ENCODE measurements at places on chromosomes 7 and 10.

DNA sequence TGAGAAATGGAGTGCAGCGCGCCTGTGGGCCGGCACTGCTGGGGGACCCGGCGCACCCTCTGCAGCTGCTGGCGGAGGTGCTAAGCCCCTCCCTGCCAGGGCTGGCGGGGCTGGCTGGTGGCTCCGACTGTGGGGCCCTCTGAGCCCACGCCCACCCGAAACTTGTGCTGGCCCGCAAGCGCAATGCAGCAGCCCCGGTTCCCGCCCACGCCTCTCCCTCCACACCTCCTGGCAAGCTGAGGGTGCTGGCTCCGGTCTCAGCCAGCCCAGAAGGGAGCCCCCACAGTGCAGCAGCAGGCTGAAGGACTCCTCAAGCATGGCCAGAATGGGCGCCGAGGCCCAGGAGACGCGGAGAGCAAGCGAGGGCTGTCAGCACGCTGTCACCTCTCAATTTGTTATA is 1063.0 kb upstream of the AUTS2 start:
- DNase-seq, result no peak

DNA sequence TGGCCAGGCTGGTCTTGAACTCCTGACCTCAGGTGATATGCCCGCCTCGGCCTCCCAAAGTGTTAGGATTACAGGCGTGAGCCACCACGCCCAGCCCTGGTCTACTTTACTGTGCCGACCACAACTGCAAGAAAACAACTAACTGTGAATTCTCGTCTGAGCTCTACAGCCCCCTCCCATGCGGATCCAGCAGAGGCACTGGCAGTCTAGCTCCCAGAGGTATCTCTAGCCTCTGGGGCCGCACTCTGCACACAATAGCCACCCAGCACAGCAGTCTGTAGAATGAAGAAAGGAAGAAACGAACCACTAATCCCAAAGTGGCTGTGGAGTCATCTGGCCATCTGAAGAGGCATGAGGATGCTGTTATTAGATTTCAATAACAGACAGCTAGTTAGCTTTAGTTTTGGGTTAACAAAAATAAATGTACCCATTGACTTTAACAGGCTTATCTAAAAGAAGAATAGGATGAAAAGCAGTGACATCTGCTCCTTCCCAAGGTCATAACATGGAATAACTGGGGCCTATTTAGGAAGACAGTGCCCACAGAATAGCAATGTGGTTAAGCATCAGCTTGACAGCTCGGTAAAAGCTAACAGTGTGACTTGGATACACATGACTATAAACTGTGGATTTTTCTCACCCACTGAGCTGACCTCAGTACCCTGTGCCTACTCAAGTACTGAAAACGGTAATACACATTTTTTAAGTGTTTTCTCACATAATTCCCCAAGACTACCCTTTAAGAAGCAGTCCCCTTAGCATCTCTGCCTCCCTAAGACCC is 131.9 kb downstream of the TNS3 start:
- no peak for DNase-seq

DNA sequence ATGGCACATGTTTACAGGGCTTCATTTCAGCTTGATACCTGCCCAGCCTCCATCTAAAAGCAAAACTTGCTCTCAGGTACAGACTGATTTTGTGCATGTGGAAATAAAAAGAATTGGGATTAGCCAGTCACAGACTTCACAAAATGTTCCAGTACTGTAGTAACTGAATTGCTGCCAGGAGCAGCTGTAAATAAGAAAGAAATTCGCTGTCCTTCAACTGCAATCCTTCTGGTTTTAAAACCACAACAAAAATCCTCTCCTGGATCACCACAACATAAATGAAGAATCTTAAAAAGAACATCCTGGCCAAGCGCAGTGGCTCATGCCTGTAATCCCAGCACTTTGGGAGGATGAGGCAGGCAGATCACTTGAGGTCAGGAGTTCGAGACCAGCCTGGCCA is 3.9 kb upstream of the MIOS start:
- no peak for DNase-seq

DNA sequence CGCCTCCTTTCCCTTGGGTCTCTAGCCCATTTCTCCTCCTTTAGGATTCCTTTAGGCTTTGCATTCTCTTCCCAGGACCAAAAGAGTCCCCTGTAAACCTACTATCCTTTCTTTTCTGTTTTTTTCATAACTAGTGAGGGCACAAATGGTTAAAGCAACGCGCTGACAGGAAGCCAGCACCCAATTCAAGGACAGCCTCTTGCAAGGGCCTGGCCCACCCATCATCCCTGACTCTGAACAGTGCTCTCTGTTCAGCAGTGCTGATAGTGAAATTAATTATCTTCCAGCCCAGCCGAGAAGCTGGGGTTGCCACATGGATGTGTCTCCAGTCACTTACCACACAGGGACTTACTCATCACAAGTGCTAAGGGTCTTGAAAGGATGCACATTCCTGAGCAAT is 38.3 kb upstream of the RNF32 start:
- DNase-seq, result no peak

- no peak for DNase-seq
Observed at GRCh38 chr10:123837756-123838155, 53.9 kb downstream of the CPXM2 start.
